Activated T-helper 2 cell treated with anti-CD3 and anti-CD28 coated beads, Interferon-gamma antibody, Interleukin-2, Interleukin-4, amounts not matched to agents 10 μg/mL and 5 μg/mL and 100 μg/mL, durations not matched to agents 14 hours and 24 hours and 36 hours (primary cell): ENCODE measurements at places on chromosomes 7 and 10.

DNA sequence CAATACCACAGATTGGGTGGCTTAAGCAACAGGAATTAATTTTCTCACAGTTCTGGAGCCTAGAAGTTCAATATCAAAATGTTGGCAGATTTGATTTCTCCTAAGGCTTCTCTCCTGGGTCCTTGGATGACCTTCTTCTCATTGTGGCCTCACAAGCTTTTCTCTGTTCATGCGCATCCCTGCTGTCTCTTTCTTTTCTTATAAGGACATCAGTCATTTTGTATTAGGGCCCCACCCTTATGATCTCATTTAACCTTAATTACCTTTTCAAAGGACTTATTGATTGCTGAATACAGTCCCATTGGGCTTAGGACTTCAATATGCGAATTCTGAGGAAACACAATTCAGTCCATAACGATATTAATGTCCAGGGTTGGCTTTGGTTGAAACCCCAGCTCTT is 285.4 kb downstream of the HDAC9 start:
- no peak for DNase-seq

GRCh38 chr7:98191668-98192431 is 19.4 kb upstream of the BHLHA15 start:
- DNase-seq, result no peak

- DNase-seq, result no peak
Measured at GRCh38 chr7:134701272-134701671, 54.6 kb downstream of the BPGM start.

- DNase-seq, result no peak
Measured at GRCh38 chr7:75559355-75559975, 67.3 kb downstream of the SPDYE5 start.

- no peak for DNase-seq
Measured at GRCh38 chr10:99854860-99855259, 72.4 kb downstream of the ABCC2 start.

DNA sequence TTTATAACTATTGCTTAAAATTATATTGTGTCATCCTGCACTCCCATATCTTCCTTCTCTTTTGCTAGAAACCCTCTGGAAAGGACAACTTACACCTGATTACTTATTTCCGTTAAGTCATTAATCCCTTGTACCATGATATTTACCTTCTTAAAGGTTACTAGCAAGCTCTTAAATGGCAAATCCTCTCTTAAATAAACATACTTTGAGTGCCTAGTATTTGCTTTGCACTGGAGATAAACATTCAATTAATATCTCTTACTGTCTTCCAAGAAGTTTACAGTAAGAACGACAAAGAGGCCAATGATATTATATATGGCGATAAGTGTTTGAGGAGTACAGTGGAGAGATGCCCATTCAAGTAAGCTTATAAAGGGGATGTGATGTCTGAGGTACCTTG is 278.3 kb downstream of the HGF start:
- DNase-seq, result no peak

- DNase-seq, result no peak
Measured at GRCh38 chr7:23208316-23208715, 26.5 kb downstream of the NUP42 start.

GRCh38 chr7:79855172-79855571 is 279.5 kb upstream of the GNAI1 start:
- DNase-seq, result no peak

DNA sequence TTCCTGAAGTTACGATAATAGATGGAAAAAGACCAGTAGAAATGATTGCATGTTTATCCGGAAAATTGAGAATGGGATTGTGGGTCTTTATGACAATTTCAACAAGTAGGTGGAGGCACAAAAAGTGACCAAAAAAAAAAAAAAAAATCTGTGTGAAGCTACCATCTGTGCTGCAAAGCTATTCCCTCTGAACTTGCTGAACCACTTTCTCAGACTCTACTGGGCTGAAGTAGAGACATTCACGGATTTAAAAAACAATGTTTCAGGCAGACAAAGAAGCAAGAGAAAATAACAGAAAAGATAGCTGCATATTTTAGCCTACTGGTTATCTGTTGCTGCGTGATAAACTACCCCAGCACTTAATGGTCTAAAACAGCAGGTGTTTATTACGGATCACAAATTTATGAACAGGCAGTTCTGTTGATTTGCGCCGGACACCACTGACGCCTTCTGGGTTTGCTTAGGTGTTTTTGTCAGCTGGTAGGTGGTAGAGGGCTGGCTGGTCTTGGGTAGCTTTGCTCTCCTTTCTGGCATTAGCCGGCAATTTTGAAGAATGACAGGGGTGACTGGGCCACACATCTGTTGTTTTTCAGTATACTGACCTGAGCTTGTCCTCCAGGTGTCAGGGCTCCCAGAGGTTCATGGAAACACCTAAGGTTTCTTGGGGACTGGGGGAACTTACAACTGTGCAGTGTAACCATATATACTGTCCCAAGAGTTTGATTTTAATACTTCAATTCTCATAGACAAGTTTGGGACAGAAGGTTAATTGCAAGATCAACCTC is 665.1 kb downstream of the CCSER2 start:
- no peak for DNase-seq

GRCh38 chr10:92544296-92544695 is 29.6 kb downstream of the IDE start:
- no peak for DNase-seq

GRCh38 chr7:17623546-17624185 is 316.6 kb downstream of the SNX13 start:
- DNase-seq, result no peak

GRCh38 chr10:43867113-43867512 is 218.4 kb upstream of the ZNF32 start:
- DNase-seq, result no peak

DNA sequence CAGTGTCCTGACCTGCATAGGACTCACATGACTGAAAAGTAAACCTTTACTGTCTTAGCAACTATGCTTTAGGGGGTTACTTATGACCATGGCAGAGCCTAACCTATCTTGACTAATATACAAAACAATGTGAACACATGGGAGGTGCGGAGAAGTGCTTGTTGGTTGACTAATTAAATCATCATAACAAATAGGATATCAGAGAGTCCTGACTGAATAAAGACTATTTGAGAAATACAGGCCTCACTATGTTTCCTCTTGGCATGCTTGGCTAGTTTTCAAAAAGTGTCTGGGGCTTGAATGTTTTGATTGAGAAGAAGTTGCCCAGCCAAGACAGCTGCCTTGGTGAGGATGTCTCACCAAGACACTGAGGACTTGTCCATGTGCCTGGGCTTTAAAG is 104.4 kb upstream of the PHYHIPL start:
- no peak for DNase-seq

DNA sequence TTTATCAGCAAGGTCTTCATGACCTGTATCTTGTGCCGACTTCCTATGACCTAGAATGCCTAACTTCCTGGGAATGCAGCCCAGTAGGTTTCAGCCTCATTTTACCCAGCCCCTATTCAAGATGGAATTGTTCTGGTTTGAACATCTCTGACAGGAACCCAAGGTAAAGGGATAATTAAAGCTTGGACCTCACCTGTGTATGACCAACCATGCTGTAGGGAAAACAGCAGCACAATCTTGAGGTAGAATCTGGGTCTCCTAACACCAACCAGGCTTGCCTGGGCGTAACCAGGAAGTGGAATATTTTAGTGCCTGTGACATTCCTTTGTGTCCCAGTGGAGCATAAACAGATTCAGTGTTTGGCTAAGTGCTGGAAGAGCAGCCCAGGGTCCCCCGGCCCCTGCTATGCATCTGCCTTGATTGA is 94.1 kb downstream of the PFKFB3 start:
- DNase-seq, result no peak

- no peak for DNase-seq
Measured at GRCh38 chr10:74882831-74883230, 56.4 kb downstream of the KAT6B start.

- DNase-seq, result no peak
Measured at GRCh38 chr7:70142247-70142932, 544.1 kb downstream of the AUTS2 start.

GRCh38 chr7:37382546-37383088 is 66.0 kb downstream of the ELMO1 start:
- DNase-seq, result no peak

- DNase-seq, result no peak
Measured at GRCh38 chr7:46830-47140, 145.6 kb upstream of the FAM20C start.

DNA sequence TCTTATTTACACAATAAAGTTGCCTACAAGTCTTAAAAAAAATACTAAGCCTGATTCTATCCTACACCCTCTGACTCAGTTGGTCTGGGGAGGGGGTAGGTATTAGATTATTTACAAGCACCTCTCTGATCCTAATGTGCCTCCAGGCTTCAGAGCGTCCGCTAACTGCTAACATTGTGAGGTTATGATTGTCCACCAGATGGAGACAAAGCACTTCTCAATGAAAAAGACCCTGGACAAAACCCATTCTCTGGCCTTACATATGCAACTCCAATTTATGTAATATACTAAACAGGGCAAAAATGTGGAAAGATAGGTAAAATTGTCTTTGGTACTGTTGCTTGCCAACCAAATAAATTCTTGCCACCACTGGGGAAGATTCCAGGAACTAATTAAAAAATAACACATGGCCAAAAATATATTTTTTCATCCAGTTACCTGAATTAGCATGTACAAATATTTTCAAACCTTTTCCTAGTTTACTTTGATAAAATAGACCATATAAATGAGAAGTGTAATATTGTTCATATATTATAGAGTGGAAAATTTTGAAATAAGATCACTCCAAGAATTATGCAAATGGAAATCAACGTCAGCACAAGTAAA is 92.4 kb downstream of the KIF20B start:
- DNase-seq, result no peak

DNA sequence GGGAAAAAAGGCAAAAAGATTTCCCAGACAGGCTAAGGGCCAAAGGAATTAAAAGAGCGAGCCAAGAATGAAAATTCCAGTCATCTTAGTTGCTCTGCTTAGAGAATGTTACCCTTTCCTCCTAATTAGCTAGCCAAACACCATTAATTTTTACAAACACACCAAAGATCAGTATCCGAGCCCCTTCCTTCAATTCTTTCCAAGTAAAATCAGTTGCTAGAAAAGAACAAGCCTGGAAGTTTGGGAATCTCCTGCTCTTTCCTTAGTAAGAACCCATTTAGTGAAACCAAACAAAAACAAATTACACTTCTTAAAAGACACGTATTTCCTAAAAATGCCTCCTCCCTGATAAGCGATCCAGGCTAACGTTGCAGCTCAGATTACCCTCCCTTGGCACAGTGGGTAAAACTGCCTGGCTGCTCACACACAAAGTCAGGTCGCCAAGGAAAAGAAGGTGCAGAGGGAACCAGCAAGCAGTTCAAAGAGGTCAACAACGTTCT is 57.1 kb upstream of the ABLIM1 start:
- no peak for DNase-seq

DNA sequence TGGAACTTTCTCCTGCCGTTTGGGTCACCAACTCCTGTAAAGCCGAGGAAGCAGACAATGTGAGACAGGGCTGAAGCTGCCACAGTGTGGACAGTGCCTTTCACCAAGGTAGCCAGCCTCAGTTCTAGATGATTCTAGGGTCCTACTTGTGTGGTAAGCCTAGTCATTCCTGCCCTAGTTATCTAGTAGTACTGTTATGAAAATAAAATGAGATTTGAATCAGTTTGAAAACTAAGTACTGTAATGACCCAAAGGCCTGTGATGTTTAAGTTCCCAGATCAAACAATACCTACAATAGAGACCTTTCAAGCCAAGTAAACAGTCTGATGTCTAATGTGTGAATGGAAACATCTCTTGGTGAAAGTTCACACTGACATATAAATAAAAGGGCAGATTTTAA is 37.1 kb downstream of the POLL start:
- no peak for DNase-seq

GRCh38 chr10:78688901-78689583 is 379.7 kb upstream of the ZMIZ1 start:
- no peak for DNase-seq

GRCh38 chr10:33571616-33572015 is 237.1 kb upstream of the NRP1 start:
- no peak for DNase-seq

GRCh38 chr7:18494821-18495408 is 634 bp upstream of the HDAC9 start:
- no peak for DNase-seq

DNA sequence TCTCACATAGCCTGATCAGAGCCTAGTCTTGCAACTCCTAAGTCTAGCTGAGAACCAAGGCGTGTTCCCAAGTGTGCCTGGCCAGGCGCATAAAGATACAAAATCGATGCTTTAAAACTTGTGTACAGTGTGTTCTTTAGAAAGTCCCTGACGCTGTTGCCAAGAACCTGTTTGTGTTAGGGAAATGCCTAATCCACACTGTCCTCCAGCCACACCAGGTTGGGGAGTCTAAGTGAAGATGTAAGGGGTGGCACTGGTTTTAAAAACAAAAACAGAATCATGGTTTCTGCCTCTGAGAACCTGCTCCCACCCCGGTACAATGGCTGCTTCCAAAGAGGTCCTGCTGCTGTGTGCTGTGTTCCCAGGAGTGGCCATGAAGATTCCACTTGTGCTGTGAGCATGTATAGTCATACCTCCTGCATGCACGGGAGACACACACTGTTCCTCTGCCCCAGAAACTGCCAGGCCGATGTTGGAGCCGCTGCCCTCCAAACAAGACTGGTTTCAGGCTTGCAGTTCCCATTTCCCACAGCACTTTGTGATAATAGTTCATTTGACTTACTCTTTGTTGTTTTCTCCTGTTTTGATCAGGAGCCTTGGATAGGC is 88.5 kb downstream of the CCNY start:
- DNase-seq, result no peak

DNA sequence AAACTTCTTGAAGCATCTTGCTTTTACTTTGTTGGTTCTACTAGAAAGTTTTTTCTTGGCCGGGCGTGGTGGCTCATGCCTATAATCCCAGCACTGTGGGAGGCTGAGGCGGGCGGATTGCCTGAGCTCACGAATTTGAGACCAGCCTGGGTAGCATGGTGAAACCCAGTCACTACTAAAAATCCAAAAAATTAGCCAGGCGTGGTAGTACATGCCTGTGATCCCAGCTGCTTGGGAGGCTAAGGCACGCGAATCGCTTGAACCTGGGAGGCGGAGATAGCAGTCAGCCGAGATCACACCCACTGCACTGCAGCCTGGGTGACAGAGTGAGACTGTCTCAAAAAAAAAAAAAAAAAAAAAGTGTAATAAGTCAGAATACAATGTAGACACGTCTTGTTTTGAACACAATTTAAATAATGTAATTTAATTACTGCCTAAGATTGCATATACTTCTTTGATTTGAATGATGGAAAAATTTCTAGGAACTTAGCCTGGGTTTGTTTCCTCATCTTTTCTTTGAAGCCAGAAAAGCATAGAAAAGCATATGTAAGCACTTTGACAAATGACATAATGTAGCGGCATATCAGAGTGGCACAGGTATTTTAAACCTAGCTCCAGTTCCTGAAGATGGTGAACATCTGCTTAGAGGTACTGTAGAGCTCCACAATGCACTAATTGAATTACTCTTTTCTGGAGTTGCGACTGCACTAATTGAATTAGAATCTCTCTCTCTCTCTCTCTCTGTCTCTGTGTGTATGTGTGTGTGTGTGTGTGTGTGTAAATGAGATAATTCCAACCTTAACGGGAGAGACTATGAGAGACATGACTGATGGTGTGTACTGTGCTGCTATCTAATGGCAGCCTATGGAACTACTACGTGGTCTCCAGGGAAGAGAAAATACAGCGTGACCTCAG is 87.8 kb downstream of the BTRC start:
- DNase-seq, result no peak
